ENCODE measurements at places on chromosomes 16 and 17. TPM values are rescaled to one million over a fixed set of nuclear protein-coding genes. Genes with fewer than 3 reads are reported as not detected.

PRR35 gene
- total RNA-seq, result not detected

SPATA22 gene
- total RNA-seq, result not detected

DNAJC7 gene
- total RNA-seq, result 193 TPM

ITGAL gene
- not detected for total RNA-seq

LRRC46 gene
- total RNA-seq, result 4.0 TPM

GRCh38 chr17:72056727-72057290 lies 64.0 kb upstream of the SOX9 start:
- no peak overlapping the region for H3K4me3 ChIP-seq
- no peaks in the 10 kb centered on the region for H3K36me3 ChIP-seq
- DNase-seq, result no peak
- no peak overlapping the region for H3K27ac ChIP-seq
- peaks cover 10% of the 10 kb centered on the region for H3K4me1 ChIP-seq

- H3K4me3 ChIP-seq, result no peak overlapping the region
- no peak overlapping the region for H3K27ac ChIP-seq
- no peaks in the 10 kb centered on the region for H3K4me1 ChIP-seq
These were observed 96.8 kb downstream of the PGS1 start for GRCh38 chr17:78475211-78475610.

DNA sequence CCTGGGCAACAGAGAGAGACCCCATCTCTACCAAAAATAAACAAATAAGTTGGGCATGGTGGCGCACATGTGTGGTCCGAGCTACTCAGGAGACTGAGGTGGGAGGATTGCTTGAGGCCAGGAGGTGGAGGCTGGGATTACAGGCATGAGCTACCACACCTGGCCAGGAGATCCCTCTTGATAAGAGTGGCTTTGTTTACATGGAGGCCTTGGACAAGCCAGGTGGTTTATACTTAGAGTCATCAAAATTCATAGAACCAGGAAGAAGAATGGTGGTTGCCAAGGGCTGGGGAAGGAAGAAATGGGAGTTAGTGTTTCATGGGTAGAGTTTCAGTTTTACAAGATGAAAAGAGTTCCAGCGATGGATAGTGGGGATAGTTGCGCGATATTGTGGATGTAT lies 8.8 kb upstream of the ZFP1 start:
- H3K36me3 ChIP-seq, result peaks cover 4% of the 10 kb centered on the region
- peaks cover 28% of the 10 kb centered on the region for H3K27me3 ChIP-seq
- no peak overlapping the region for H3K4me3 ChIP-seq
- H3K4me1 ChIP-seq, result no peaks in the 10 kb centered on the region
